CD4-positive, CD25-positive, alpha-beta regulatory T cell (primary cell): ENCODE measurements at places on chromosomes 6 and 20. TPM values are rescaled to one million over a fixed set of nuclear protein-coding genes. Genes with fewer than 3 reads are reported as not detected.

LAMA2 gene
- total RNA-seq: 0.47 TPM

NKAIN2 gene
- total RNA-seq: not detected

TMEM170B gene
- total RNA-seq: 0.27 TPM

MBOAT1 gene
- 26.4 TPM for total RNA-seq

KHDC1 gene
- 3.2 TPM for total RNA-seq

LAMA4 gene
- not detected for total RNA-seq

RAD21L1 gene
- total RNA-seq: not detected

- H3K4me1 ChIP-seq: no peaks in the 10 kb centered on the region
- H3K4me3 ChIP-seq: no peak overlapping the region
- no peak for DNase-seq
- no peaks in the 10 kb centered on the region for H3K36me3 ChIP-seq
- H3K27ac ChIP-seq: no peak overlapping the region
Measured at GRCh38 chr6:4561078-4561435, 215.1 kb upstream of the CDYL start.

DNA sequence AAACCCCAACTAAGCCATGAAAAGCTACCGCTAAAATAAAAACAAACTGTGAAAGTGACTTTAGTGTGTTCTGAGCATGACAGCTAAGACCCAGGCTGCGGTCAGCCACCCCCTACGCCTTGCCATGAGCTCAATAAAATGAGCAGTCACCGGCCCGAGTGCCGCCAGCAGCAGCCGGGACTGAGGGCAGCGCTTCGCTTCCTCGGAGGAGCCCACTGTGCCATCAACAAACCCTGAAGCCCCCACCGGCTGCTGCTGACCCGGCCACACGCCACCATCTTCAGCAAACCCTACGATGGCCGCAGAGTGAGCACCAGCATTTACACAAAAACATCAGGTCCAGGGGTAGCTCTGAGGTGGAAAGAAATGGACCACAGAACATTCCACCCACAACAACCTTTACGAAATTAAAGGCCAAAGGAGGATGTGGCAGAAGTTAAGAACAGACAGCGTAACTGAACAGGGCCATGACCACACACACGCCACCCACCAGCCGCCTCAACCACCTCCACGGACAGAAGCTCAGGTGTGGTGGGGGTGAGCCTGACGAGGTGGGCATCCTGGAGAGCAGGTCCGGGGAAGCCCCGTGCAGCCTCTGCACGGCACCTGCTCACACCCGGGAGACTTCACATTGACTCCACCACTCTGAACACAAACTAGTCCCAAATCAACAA lies 67.0 kb downstream of the THBS2 start:
- H3K4me3 ChIP-seq: no peak overlapping the region
- no peak overlapping the region for H3K27ac ChIP-seq
- H3K4me1 ChIP-seq: no peaks in the 10 kb centered on the region
- no peak for DNase-seq

- H3K4me3 ChIP-seq: no peak overlapping the region
- peaks cover 11% of the 10 kb centered on the region for H3K4me1 ChIP-seq
- no peaks in the 10 kb centered on the region for H3K36me3 ChIP-seq
- H3K27ac ChIP-seq: no peak overlapping the region
- H3K27me3 ChIP-seq: no peaks in the 10 kb centered on the region
Measured at GRCh38 chr6:141467881-141468280, 664.8 kb upstream of the GJE1 start.

GRCh38 chr6:130412556-130413290 lies 46.9 kb downstream of the TMEM200A start:
- no peak for DNase-seq
- no peak overlapping the region for H3K27ac ChIP-seq
- H3K4me1 ChIP-seq: no peaks in the 10 kb centered on the region
- no peak overlapping the region for H3K4me3 ChIP-seq
- peaks cover 4% of the 10 kb centered on the region for H3K27me3 ChIP-seq

- H3K27me3 ChIP-seq: peaks cover 71% of the 10 kb centered on the region
- peaks cover 22% of the 10 kb centered on the region for H3K4me1 ChIP-seq
- no peak for DNase-seq
Measured at GRCh38 chr6:99611148-99611547, 4.5 kb downstream of the PRDM13 start.

DNA sequence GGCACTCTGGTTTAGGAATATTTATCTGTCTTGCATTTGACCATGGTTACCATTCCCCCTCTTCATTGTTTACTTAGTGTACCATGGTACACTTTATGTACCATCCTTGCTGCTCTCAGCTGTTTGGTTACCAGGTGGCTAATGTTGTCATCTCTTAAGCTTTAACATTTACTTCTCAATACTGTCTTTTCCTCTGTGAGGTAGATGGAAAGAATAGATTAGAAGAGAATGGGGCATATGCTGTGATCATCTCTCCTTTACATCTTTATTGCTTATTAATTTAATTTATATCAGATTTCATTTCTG lies 109.2 kb downstream of the NCOA3 start:
- DNase-seq: no peak
- peaks cover 57% of the 10 kb centered on the region for H3K4me1 ChIP-seq
- H3K4me3 ChIP-seq: peak overlapping the region; percentile 60
- H3K27me3 ChIP-seq: no peaks in the 10 kb centered on the region
- peak overlapping the region; percentile 61 for H3K27ac ChIP-seq

DNA sequence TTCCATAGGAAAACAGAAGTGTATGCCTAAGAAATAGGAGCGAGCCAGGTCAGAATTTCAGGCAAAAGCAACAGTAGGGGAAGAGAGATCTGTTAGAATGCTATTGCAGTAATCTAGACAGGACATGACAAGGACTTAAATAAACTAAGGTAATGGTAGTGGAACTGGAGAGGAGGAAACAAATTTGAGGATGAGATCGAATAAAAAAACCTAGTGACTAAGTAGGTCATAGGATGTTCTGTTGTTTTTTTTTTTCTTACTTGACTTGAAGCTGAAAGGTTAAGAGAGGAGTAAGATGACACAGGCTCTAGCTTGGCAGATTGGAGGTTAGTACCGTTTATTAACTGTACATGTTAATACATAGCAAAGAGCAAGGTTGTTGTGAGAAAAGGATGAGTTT lies 28.6 kb downstream of the ORC3 start:
- peaks cover 24% of the 10 kb centered on the region for H3K36me3 ChIP-seq
- DNase-seq: no peak
- H3K27me3 ChIP-seq: no peaks in the 10 kb centered on the region
- no peaks in the 10 kb centered on the region for H3K4me1 ChIP-seq
- no peak overlapping the region for H3K27ac ChIP-seq
- no peak overlapping the region for H3K4me3 ChIP-seq

DNA sequence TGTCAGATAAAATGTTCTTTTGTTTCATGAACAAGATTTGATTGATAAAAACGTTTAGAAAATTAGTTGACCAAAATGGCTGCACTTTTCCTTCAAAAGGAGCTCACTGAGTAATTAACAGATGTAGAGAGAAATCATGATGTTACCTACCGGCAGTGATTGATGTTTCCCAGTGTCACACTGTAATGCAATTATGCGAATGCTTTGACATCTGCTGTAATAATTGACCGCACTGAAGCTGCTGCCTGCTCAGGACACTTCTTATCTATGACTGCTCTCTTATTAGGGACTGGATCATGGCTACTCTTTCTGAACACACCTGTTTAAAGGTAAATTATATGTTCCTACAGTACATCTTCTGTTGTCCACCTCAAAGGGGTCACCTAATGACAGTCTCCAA lies 94.6 kb downstream of the GPR63 start:
- no peak overlapping the region for H3K27ac ChIP-seq
- H3K4me1 ChIP-seq: no peaks in the 10 kb centered on the region
- H3K36me3 ChIP-seq: no peaks in the 10 kb centered on the region
- H3K27me3 ChIP-seq: peaks cover 1% of the 10 kb centered on the region
- no peak for DNase-seq
- no peak overlapping the region for H3K4me3 ChIP-seq

DNA sequence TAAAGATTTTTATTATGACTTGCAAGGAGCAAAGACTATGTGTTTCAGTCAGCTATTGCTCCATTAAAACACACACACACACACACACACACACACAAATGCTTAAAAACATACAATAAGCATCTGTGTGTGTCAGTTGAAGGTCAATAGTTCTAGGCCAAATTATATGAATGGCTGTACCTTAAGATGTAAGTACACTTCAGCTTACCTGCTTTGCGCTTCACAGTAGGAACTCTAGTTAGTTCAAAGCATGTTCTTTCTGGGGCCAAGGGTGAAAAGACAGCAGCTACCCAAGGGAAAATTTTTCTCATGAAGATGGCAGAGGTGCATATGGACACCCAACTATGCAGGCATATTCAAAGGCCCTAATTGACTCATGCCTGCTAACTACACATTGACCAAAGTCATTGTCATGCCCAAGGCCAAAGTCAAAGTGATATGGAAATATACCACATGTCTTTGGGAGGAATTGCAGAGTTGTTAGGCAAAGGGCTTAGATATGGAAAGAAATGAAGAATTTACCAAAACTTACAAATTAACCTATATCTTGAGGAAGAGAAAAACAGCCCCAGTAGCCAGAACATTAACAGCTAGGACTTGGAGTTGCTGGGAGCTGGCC lies 61.9 kb upstream of the BTN3A2 start:
- no peak overlapping the region for H3K27ac ChIP-seq
- no peaks in the 10 kb centered on the region for H3K36me3 ChIP-seq
- no peak for DNase-seq
- H3K4me3 ChIP-seq: no peak overlapping the region

GRCh38 chr20:4817230-4817671 lies 95.5 kb downstream of the PRND start:
- H3K27ac ChIP-seq: no peak overlapping the region
- H3K4me3 ChIP-seq: no peak overlapping the region
- peaks cover 57% of the 10 kb centered on the region for H3K4me1 ChIP-seq
- no peaks in the 10 kb centered on the region for H3K27me3 ChIP-seq
- H3K36me3 ChIP-seq: peaks cover 8% of the 10 kb centered on the region
- DNase-seq: no peak

GRCh38 chr6:166419717-166420116 lies 37.0 kb upstream of the MPC1 start:
- DNase-seq: no peak
- H3K27me3 ChIP-seq: no peaks in the 10 kb centered on the region
- peak overlapping the region; percentile 73 for H3K27ac ChIP-seq
- H3K4me3 ChIP-seq: peak overlapping the region; percentile 57
- H3K36me3 ChIP-seq: no peaks in the 10 kb centered on the region
- peaks cover 65% of the 10 kb centered on the region for H3K4me1 ChIP-seq

- peak overlapping the region; percentile 96 for H3K27ac ChIP-seq
- H3K4me3 ChIP-seq: peak overlapping the region; percentile 55
- H3K27me3 ChIP-seq: no peaks in the 10 kb centered on the region
Measured at GRCh38 chr20:4811661-4812181, 90.0 kb downstream of the PRND start.

GRCh38 chr6:147173140-147173539 lies 31.1 kb upstream of the STXBP5 start:
- H3K4me3 ChIP-seq: no peak overlapping the region
- H3K27ac ChIP-seq: no peak overlapping the region
- no peak for DNase-seq

DNA sequence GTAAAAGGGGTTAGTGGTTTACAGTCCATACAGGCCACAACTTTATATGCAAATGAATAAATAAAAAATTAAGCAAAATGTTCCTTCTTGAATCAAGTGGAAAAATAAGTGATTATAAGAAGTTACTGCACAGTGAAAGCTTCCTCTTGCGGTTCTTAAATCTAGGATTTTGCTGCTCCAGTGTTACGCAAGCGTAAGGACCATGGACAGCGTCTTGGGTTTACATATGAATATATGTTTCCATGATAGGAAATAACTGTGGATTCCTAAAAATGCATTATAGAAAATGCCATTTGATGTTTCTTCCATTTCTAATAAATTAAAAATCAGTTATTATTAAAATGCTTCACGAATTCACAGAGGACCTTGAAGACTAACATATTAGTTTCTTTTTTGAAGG lies 176.6 kb upstream of the POU3F2 start:
- peak; percentile 4 for DNase-seq
- H3K4me1 ChIP-seq: no peaks in the 10 kb centered on the region
- no peaks in the 10 kb centered on the region for H3K27me3 ChIP-seq
- H3K4me3 ChIP-seq: no peak overlapping the region
- no peaks in the 10 kb centered on the region for H3K36me3 ChIP-seq
- no peak overlapping the region for H3K27ac ChIP-seq

DNA sequence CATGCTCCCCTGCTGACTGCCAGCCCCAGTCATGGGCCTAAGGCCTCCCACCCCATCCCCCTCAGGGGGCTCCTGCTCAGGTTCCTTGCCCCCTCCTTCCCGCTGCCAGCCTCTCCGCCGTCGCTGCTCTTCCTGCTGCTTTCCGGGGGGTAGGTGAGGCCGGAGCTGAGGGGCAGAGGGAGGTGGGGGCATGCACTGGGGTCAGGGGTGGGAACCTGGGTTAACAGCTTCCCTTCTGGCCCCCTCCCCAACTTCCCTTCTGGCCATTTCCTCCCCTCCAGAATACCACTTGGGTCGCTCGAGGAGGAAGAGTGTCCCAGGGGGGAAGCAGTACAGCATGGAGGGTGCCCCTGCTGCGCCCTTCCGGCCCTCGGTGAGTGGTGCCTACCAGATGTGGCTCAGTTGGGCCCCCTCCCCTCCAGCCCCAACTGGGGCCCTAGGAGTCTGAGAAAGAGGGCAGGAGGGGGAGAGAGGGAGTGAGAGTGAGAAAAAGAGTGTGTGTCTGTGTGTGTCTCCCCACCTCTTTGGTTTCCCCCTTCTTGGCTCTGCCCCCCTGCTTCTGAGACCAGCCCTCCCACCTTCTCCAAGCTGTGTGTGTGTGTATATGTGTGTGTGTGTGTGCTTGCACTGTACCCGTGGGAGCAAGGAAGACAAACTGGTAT lies 12.1 kb downstream of the SYNGAP1 start:
- H3K4me1 ChIP-seq: peaks cover 52% of the 10 kb centered on the region
- no peak overlapping the region for H3K4me3 ChIP-seq
- peaks cover 19% of the 10 kb centered on the region for H3K36me3 ChIP-seq

GRCh38 chr6:123417535-123417934 lies 219.2 kb downstream of the TRDN start:
- H3K4me1 ChIP-seq: no peaks in the 10 kb centered on the region
- H3K27me3 ChIP-seq: no peaks in the 10 kb centered on the region
- no peaks in the 10 kb centered on the region for H3K36me3 ChIP-seq
- no peak for DNase-seq

GRCh38 chr6:37287519-37288157 lies 29.7 kb upstream of the TMEM217 start:
- peaks cover 14% of the 10 kb centered on the region for H3K4me1 ChIP-seq
- peaks cover 68% of the 10 kb centered on the region for H3K36me3 ChIP-seq
- no peak for DNase-seq
- no peaks in the 10 kb centered on the region for H3K27me3 ChIP-seq
- H3K4me3 ChIP-seq: no peak overlapping the region
- no peak overlapping the region for H3K27ac ChIP-seq
